ENCODE measurements at places on chromosomes 4 and X.

- DNase-seq: no peak
Measured at GRCh38 chr4:56425518-56425917, 9.9 kb downstream of the PPAT start.

DNA sequence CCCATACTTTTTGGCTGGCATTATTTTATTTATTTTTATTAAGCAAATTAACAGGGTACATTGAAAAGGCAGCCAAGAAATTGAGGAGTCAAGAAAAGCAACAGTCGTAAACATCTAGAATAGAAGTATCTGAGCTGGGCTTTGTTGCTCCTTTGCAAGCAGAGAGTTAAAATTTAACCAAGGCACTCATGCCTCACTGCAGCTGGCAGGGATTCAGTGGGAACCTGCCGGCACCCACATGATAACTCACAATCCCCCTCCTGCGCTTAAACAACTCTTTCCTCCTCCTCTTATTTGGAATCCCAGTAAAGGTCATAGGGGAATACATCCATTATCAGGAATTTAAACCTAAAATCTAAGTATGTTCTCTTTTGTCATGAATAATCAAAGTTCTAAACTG is 115.5 kb downstream of the SOX3 start:
- no peak for DNase-seq

- DNase-seq: no peak
Measured at GRCh38 chr4:79267671-79268070, 58.2 kb downstream of the NAA11 start.

DNA sequence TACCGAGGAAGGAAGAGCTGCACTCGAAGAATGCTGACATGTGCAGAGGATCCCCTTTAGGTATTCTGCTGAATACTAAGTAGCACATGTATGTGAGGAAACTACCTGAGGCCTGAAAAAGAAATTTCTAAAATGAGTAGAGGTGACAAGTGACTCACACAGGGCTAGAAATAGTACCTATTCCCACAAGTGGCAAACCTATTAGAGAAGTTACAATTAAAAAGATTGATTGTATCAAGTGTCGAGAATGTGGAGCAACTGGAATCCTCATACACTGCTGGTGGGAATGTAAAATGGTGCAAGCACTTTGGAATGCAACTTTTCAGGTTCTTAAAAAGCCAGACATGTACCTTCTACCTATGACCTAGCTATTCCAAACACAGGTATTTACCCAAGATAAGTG is 47.4 kb downstream of the CCSER1 start:
- no peak for DNase-seq

DNA sequence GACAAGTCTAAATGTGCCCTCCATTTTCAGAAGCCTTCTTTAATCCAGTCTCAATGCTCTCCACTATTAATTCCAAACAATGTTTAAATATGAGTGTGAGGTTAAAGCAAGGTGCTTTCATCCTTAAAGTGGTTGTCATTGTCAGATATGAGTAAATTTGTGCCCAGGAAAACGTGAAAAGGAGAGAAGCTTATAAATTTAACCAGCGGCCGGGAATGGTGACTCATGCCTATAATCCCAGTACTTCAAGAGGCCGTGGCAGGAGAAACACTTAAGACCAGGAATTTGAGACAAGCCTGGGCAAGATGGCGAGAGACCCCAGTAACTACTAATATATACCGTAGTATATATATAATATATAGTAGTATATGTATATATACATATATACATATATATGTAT is 270.0 kb downstream of the ARHGAP24 start:
- DNase-seq: no peak

DNA sequence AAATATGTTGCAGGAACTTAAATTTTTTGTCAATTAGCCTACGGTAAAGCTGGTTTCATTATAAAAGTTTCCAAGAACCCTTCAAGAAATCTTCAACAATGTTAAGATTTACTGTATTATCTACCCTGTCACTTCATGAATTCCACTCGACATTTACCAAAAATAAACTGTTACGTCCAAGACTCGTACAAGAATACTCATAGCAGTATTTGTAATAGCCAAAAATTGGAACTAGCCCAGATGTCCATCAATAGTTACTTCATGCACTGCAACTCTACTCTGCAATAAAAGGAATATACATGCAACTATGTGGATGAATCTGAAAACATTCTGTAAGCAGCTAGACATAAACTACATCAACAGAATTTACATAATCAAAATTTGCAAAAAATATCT is 13.4 kb downstream of the RBMX start:
- no peak for DNase-seq

- no peak for DNase-seq
Measured at GRCh38 chr4:63226229-63226628, 1183.0 kb downstream of the TECRL start.

All from GM04504 (cell line).